Head of caudate nucleus (tissue), 42 donors: ENCODE measurements at places on chromosomes 7 and 10.

- no peak for DNase-seq
Observed at GRCh38 chr7:103658055-103659005, 212.3 kb upstream of the SLC26A5 start.

DNA sequence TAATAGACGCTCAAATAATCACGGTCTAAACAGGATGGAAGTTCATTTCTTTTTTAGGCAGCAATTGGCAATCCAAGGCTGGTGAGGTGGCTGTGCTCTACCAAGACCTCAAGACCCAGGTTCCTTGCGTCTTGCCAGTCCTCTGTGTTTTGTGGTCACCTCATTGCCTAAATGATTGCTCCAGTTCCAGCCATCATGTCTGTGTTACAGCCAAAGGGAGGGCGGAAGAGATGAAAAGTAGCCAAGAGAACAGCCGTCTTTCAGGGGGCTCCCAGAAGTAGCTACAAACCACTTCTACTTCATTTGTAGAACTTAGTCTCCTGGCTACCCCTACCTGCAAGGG lies 19.2 kb upstream of the C10orf67 start:
- no peak for DNase-seq

GRCh38 chr10:50567384-50567783 lies 56.4 kb downstream of the SGMS1 start:
- DNase-seq = peak; percentile 42

DNA sequence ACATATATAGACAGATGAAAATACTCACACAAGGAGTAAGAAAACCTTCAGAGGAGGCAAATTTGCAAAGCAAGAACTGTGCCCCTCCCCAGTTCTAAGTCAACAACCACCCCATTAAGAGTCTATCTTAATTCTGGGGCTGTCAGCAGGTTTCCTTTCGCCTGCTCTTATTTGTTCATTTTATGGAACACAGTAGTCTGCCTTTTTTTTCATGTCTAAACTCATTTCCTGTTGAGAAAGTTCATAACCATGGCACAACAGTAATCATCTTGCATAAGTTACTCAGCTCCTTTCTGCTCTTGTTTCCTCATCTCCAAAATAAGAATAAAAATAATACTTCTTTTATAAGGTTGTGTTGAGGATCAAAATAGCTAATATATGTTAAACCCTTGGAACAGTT lies 25.8 kb upstream of the AMPH start:
- DNase-seq = no peak

GRCh38 chr10:97887399-97887798 lies 37.8 kb downstream of the GOLGA7B start:
- no peak for DNase-seq

- no peak for DNase-seq
Observed at GRCh38 chr10:59872892-59873463, 33.4 kb downstream of the CCDC6 start.

DNA sequence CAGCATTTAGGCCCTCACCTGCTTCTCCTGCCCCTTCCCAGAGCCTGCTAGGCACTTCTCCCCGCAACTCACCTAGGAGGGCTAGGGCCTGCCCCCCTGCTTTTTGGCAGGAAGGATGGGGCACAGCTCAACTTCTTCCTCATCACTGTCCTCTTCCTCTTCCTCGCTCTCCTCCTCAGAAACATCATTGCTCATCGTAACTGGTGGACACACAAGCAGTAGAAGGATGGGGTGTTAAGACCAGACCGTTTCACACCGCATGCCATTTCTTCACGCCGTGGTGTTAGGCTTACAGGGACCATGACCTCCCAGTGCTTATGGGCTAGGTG lies 1.6 kb downstream of the NPM3 start:
- DNase-seq = no peak

GRCh38 chr10:88557658-88558057 lies 25.5 kb downstream of the RNLS start:
- DNase-seq = no peak

- no peak for DNase-seq
Observed at GRCh38 chr7:134943785-134944400, 42.4 kb upstream of the AGBL3 start.

- no peak for DNase-seq
Observed at GRCh38 chr10:97836446-97836845, 13.2 kb upstream of the GOLGA7B start.

DNA sequence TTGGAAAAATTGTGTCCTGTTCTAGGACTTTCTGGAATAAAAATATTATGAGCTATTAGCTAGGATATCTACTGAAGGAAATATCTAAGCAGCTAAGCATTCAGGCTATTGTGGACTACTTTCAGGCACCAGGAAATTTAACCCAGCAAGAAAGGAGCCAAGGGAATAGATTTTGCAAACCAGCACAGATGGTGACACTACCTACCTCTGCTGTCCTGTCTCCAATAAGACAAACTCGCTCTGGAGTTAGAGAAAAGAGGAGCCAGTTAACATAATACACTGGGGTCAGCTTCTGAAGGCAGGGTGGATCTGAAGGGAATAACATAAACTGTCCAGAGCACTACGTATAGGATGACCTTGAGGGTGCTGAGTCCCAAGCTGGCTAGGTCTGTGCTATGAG lies 223.7 kb upstream of the PRSS58 start:
- no peak for DNase-seq

DNA sequence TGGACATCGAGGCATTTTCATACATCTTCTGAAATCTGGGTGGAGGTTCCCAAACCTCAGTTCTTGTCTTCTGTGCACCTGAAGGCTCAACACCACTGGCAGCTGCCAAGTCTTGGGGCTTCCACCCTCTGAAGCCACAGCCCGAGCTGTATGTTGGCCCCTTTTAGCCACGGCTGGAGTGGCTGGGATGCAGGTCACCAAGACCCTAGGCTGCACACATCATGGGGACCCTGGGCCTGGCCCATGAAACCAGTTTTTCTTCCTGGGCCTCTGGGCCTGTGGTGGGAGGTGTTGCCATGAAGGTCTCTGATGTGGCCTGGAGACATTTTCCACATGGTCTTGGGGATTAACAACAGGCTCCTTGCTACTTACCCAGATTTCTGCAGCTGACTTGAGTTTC lies 62.1 kb downstream of the INPP5A start:
- DNase-seq = no peak
